Stimulated activated CD4-positive, alpha-beta T cell treated with anti-CD3 and anti-CD28 coated beads, Interleukin-4, amount 100 ng/mL, for 1 hour (primary cell): ENCODE measurements at places on chromosomes 1 and 21.

GRCh38 chr1:25435397-25436108 lies 4.9 kb downstream of the MACO1 start:
- no peak for DNase-seq

DNA sequence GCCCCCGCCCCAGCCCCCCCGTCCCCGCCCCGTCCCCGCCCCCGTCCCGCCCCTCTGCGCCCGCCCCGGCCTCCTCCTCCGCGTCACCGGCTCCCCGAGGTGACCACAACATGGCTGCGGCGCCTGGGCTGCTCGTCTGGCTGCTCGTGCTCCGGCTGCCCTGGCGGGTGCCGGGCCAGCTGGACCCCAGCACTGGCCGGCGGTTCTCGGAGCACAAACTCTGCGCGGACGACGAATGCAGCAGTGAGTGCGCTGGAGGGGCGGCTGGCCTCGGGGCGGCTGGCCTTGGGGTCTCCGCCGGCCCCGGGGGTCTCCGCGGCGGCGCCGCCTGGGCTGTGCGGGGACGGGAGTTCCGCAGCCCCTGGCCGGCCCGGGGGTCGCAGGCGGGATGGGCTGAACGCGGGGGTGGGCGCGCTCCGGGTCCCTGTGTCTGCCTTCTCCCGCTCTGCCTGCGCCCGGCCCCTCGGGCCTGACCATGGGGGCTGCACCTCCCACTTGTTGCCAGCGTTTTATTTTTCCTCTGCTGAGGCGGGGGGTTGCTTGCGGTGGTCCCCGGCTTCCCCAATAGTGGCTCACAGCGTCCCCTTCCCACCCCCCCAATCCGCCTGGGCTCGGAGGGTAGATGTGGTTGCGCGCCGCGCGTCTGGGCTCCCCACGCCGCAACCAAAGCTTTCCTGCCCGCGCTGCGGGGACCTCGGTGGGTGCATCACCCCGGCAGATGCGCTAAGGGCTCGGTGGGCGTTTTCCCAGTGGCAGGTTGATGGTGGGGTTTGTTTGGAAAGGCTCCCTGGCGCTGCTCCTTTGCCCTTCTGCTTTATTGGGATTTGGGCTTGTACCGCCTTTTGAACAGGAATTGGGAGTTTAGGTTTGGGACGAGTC lies at the start of gene MIA3:
TSS of gene MIA3 (plus strand) at position 97 of the 879 bp plus-strand sequence. CDS start at position 111, 14 bp downstream.
- peak; percentile 74 for DNase-seq

DNA sequence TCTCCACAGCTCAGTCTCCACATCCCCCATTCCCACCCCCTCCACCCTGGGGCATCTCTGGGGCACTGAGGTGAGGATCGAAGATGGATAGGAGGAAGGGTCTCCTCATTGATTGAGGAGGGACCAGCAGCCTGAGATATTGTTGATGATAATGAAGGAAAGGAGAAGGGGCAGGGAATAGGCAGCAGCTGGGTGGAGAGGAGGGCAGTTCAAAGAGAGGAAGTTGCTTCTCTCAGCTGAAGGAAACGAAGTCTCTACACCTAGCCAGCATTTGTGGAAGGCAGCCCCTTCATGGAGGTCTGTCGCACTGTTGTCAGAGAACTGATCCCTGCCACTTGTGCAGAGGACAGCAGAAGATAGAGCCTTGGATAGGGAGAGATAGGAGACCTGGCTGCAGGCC lies 5.7 kb downstream of the KNCN start:
- DNase-seq = no peak

GRCh38 chr1:231232870-231233734 lies 7.9 kb upstream of the GNPAT start:
- no peak for DNase-seq

DNA sequence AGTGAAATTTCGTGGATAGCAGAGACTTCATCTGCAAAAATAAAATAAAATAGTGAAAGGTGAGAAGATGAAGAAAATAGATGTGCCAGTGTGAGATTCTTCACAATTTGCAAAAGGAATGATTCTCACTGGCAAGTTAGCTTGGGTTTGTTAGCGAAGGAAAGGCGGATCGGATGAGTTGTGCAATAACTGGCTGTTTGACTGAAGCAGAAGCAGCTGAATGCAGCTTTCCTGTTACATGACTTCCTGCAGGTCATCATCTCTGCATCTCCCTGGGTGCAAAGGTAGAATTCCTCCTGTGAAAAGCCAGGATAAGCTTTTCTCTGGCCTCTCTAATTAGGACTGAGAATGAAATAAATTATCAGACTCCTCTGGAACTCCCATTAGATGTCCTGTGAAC lies 263.1 kb upstream of the CHRM3 start:
- no peak for DNase-seq

DNA sequence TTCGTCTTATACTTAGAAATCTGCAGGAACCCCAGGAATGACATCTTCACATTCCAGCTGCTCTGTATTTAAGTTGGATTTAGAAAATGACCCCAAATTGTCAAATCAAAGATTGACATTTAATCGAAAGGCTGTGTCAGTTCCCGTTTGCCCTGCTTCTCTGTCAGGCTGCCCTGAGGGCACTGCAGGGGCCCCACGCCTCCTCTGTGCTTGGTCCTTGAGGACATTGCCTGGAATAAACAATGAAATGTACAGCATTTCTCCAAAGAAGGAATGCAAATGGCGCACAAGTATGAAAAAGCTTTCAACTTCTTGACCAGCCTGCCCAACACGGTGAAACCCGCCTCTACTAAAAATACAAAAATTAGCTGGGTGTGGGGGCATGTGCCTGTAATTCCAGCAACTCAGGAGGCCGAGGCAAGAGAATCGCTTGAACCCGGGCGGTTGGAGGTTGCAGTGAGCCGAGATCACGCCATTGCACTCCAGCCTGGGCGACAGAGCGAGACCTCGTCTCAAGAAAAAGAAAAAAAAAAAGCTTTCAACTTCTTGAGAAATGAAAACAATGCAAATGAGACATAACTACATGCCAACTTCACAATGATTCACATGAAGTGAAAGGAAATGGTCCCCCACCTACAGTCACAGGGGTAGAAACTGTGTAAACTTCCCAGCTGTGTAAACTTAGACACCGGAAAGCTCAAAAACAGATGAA lies 3.0 kb downstream of the TMPRSS3 start:
- DNase-seq = peak; percentile 22

DNA sequence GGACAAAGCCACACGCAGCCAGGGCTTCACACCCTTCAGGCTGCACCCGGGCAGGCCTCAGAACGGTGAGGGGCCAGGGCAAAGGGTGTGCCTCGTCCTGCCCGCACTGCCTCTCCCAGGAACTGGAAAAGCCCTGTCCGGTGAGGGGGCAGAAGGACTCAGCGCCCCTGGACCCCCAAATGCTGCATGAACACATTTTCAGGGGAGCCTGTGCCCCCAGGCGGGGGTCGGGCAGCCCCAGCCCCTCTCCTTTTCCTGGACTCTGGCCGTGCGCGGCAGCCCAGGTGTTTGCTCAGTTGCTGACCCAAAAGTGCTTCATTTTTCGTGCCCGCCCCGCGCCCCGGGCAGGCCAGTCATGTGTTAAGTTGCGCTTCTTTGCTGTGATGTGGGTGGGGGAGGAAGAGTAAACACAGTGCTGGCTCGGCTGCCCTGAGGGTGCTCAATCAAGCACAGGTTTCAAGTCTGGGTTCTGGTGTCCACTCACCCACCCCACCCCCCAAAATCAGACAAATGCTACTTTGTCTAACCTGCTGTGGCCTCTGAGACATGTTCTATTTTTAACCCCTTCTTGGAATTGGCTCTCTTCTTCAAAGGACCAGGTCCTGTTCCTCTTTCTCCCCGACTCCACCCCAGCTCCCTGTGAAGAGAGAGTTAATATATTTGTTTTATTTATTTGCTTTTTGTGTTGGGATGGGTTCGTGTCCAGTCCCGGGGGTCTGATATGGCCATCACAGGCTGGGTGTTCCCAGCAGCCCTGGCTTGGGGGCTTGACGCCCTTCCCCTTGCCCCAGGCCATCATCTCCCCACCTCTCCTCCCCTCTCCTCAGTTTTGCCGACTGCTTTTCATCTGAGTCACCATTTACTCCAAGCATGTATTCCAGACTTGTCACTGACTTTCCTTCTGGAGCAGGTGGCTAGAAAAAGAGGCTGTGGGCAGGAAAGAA lies 8.1 kb downstream of the PSRC1 start:
- DNase-seq = no peak

- DNase-seq = no peak
Observed at GRCh38 chr1:92913093-92913819, 48.0 kb downstream of the DIPK1A start.

- no peak for DNase-seq
Observed at GRCh38 chr1:23475134-23475628, 8.8 kb downstream of the ASAP3 start.

DNA sequence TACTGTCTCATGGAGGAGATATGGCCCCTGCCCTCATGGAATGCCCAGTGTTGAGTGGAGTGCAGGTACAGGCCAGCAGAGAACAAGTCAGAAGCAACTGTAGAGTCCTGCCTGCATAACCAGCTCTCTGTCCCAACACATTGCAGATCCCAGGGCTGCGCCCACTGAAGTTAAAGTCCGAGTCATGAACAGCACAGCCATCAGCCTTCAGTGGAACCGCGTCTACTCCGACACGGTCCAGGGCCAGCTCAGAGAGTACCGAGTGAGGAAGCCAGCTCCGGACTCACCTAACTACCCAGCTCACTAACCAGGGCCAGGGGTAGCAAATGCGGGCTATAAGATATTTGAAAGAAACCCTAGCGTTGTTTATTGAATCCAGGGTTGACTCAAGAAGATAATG lies 59.1 kb upstream of the CNTN2 start:
- no peak for DNase-seq

- DNase-seq = no peak
Observed at GRCh38 chr1:49824261-49824660, 199.5 kb downstream of the AGBL4 start.

- DNase-seq = no peak
Observed at GRCh38 chr1:226971765-226972164, 31.7 kb downstream of the COQ8A start.

GRCh38 chr1:38129971-38130370 lies 83.4 kb upstream of the POU3F1 start:
- DNase-seq = no peak

- no peak for DNase-seq
Observed at GRCh38 chr1:90201467-90202358, 206.8 kb downstream of the ZNF326 start.

GRCh38 chr1:152108882-152109222 lies 6.4 kb downstream of the TCHH start:
- no peak for DNase-seq
